ENCODE measurements at places on chromosomes 12 and 14.

DNA sequence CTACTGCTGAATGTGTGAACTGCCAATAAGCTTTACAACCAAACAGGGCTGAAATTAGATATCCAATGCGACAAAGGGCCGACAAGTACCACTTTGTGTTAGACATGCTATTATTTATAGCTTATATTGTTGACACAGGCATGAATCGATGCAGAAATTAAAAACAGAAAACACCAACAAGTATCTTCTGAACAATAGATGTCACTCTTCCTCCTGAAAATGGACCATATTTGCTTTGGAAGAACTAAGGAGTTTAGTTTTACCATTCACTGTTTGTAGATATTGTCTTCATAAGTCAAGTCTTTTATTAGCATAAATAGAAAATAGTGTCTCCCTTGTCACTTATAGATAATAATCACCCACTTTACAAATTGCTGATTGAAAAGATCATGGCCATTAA lies 86.5 kb downstream of the LRIG3 start:
- DNase-seq = no peak

DNA sequence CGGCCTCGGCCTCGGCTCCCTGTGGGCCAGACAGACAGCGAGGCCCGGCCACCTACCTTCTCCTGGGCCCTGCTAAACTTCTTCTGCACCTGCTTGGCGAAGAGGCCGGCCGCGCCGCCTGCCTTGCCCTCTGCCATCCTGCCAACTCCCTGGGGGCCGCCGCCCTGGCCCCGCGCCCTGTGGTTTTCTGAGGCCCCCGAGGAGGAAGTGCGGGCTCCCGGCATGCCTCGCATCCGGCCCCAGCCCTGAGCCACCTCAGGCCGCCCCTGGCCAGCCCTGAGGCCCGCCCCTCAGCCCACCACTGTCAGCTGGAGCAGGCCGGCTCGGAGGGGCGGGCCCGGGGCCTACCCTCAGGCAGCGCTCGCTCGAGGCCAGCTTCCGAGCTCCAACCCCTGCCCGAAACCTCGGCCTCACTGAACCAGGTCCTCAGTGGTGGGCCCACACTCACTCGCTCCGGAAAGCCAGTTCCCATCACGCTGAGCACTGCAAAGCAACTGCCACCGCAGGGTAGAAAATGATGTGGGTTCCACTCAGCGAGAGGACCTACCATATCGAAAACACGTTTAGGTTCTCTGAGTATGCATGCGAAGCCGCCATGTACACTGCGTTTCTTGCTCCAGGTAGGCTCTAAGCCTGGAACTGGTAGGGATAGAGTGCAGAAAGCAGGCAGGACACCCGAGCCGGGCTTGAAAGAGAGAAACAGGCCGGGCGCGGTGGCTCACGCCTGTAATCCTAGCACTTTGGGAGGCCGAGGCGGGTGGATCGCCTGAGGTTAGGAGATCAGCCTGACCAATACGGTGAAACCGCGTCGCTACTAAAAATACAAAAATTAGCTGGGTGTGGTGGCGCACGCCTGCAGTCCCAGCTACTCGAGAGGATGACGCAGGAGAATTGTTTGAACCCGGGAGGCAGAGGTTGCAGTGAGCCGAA lies at the start of gene BIN2:
TSS of gene BIN2 (minus strand) at position 209 of the 930 bp plus-strand sequence. CDS start at position 137, 72 bp downstream.
- no peak for DNase-seq

- DNase-seq = peak; percentile 86
Observed at GRCh38 chr12:3252450-3252891, 175.3 kb downstream of the TSPAN9 start.

DNA sequence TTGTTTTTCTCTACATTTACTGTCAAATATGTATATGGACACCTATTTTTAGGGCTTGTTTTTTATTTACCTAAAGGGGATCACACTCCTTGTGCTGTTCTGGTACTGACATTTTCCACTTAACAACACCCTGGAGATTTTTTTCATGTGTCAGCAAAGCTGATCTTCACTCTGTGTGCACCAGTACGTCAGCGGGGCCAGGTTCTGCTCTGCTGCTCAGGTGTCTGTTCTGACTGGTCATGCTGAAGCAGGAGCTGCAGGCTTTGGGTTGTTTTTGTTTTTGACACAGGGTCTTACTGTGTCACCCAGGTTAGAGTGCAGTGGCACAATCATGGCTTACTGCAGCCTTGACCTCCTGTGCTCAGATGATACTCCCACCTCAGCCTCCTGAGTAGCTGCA lies 81.9 kb upstream of the CCND2 start:
- DNase-seq = no peak

- no peak for DNase-seq
Observed at GRCh38 chr12:69501154-69501895, 31.1 kb downstream of the FRS2 start.

DNA sequence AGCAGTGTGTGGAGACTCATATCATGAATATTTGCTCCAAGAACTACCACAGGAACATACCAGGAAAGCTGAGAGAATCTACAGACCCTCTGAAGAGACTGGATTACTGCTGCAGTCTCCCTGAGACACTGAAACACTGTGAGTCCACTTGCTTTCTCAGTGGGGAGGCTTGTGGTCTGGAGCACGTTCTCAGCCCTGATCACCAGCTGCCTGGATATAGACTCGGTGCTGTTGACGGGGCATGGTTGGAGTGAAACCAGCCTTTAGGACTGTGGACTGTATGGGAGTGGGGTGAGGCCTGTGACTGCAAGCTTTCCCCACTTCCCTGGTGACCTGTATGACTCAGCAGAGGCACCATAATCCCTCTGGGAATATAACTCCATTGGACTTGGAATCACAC lies 525.8 kb upstream of the FBXO33 start:
- DNase-seq = no peak

GRCh38 chr12:65259501-65259900 lies 19.0 kb upstream of the MSRB3 start:
- no peak for DNase-seq

- no peak for DNase-seq
Observed at GRCh38 chr14:96989306-96989705, 192.1 kb downstream of the VRK1 start.

DNA sequence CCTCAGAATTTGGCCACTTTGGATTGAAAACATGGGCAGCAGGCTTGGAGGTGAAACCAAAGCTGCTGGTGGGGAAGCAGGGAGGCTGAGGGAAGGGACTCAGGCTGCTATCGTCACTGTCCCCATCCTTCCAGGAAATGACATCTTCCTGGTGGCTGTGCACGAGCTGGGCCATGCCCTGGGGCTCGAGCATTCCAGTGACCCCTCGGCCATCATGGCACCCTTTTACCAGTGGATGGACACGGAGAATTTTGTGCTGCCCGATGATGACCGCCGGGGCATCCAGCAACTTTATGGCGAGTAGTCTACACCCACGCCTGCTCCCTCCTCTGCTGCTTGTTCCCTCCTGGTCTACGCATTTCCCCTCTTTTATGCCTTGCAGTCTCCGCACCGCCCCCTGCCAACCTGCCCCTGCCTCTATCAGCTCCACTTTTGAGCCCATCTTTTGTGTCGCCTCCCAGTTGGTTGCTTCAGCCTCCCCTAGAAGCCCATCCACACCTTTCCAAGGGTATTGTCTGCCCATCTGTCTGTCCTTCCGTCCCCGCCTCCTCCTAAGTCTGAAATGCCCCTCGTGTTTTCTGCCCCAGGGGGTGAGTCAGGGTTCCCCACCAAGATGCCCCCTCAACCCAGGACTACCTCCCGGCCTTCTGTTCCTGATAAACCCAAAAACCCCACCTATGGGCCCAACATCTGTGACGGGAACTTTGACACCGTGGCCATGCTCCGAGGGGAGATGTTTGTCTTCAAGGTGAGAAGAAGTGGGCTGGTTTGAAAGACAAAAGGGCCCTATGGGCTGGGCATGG lies 6.9 kb downstream of the MMP14 start:
- no peak for DNase-seq

- no peak for DNase-seq
Observed at GRCh38 chr14:103516426-103517173, 6.0 kb downstream of the CKB start.
